ENCODE measurements at places on chromosomes 2 and 18.

- no peak for DNase-seq
These were observed 41.6 kb downstream of the ACKR3 start for GRCh38 chr2:236610991-236611821.

DNA sequence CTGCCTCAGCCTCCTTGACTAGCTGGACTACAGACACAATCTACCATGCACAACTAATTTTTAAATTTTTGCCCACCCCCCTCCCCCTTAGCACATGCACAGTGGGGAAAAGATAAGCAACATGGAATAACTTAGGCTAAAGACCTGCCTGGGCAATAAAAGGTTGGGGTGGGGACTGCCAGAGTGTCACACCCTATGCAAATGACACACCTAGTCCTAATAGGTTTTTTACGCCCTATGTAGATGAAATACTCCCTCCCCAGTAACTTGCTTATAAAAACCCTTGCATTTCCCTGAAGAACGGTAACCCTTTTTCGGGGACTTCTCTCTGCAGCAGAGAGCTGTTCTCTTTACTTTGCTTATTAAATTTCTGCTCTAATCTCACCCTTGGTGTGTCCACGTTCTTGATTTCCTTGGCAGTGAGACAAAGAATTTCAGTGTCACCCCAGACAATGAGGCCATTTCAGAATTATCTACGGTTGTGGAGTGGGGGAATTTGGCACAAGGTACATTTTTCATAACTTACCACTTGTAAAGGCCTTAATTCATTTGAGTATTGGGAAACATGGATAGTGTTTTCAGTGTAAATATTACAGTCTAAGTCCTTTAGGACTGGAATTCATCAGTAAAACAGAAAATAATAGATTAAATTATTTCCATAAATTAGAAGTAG lies 109.2 kb downstream of the NOL4 start:
- DNase-seq, result no peak

- peak; percentile 20 for DNase-seq
These were observed 12.7 kb downstream of the NCK2 start for GRCh38 chr2:105757433-105757832.

- DNase-seq, result no peak
These were observed 263.1 kb downstream of the CDH20 start for GRCh38 chr18:61596296-61596695.

DNA sequence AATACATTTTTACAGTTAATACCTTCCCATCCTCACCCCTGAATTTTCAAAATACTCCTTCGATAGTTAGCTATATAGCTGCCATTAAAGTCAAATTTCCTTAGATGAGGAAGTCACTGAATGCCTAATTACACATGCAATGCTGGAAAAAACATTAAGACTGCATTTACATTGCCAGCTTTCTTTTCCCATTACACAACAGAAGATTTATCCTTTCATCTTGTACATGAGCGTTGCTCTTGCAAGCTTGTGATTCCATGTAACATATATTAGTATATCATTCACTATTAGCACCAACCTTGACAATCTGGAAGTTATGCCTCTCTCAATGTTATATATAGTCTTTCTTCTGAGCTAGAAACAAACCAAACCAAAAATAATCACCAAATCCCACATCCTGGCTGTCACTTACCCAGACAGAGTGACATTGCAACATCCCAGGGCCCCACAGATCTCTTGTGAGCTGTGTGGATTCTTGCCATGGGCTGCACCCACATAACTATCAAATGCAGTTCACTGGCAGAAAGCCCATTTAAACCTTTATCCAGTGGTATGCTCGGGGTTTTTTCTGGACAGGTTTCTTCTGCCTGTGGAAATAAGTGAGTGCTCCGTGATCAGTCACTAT lies 79.2 kb upstream of the PAPOLG start:
- DNase-seq, result no peak

DNA sequence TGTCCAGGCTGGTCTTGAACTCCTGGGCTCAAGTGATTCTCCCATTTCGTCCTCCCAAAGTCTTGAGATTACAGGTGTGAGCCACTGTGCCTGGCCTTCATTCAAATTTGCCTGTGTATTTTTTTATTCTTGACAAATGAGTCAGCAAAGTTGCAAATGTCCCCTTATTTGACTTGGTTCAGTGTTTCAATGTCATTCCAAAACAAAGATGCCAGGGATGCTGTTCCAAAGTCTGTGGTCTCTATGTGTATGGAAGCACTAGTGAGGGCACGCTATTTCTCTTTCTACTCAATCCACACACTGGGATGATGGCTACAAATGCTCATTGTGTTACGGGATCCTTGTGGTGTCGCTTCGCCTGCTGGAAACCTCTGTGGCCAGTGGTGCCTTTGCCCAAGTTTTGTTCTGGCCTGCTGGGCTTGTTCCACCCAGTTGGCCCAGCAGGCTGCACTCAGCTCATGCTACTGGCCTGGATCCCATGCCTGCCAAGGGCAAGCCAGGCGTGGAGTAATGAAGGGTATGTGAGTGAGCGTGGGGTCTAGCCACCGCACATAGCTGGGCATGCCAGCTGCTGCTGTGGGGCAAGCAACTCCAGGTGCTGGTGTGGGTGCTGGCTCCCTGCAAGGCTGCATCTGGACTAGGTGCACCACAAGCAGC lies 35.6 kb downstream of the FBXO48 start:
- DNase-seq, result no peak

GRCh38 chr2:100752628-100753333 lies 67.2 kb upstream of the NPAS2 start:
- DNase-seq, result no peak

DNA sequence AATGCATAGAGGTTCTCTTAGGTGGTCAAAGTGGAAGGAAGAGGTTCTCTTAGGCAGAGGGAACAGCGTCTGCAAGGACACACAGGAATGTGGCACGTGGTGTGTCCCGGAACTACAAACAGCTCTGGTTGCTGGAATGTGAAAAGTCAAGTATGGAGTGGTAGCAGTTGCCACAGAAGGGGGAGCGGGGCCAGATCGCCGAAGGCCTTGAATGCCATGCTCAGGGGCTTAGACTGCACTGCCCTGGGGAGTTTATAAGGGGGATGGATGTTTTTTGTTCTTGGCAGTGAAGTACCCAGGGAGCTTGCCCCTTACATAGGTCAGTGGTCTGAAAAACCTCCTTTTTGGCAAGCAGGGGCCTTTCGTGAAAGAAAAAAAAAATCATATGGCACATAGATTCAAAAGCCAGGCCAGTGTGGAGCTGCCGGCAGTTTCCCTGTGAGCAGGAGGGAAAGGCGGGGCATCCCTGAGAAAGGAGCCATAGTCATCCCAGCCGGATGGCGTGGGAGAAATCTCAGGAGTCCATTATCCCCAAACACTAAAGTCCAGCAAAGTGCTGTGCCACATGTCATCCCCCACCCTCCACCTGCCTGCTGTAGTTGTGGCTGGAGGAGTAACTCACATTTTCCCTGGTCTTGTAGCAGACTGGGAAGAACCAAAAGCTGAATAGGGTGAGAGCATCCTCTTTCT lies 45.4 kb downstream of the GORASP2 start:
- no peak for DNase-seq

DNA sequence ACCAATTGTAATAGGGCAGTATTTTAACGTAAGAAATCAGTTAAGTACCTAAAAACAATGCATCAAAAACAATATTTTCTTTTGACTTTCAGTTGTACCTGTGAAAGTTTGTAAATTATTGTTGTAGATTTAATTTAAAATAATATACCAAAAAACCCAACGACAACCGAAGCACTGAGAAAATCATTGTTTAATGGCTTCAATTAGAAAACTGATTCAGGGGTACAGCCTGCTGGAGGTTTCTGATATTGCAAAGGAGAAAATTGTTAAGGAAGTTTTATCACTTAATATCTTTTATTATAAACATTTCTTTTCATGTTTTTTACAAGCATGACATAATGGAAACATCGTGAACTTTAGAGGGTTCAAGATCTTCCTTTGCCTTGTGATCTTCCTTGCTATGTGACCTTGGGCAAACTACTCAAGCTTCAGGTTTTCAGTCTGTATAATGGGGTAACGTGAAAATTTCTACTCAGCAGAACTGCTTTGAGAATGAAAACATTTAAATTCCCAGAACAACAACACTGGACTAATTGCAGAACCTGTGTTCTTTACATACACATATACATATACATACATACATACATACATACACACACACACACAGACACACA lies 76.3 kb upstream of the GLS start:
- peak; percentile 12 for DNase-seq

GRCh38 chr2:38203446-38203810 lies 127.5 kb upstream of the CYP1B1 start:
- no peak for DNase-seq

DNA sequence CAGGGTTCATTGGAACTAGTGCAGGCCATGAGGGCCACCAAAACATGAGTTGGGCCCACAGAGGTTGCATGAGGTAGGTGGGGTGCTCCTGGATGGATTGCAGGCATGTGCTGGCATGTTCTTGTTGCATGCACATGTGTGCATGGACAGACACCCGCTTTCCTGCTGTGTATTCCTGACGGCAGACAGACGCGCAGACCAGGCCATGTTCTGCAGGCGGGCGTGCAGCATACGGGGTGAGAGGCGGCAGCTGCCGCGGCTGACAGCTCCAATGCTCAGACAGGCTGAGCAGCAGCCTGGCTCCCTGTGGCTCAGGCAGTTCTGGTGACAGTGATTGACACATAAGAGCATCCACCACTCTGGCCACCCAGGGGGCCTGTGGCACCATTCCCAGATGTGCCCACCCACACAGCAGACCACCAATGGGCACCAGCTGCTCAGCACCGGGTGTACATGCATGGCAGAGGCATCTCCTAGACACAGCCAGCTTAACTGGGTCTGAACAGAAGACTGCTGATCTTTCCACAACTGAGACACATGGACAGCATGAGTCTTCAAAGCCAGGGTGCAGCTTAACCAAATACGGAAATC lies 21.2 kb downstream of the HS1BP3 start:
- no peak for DNase-seq

DNA sequence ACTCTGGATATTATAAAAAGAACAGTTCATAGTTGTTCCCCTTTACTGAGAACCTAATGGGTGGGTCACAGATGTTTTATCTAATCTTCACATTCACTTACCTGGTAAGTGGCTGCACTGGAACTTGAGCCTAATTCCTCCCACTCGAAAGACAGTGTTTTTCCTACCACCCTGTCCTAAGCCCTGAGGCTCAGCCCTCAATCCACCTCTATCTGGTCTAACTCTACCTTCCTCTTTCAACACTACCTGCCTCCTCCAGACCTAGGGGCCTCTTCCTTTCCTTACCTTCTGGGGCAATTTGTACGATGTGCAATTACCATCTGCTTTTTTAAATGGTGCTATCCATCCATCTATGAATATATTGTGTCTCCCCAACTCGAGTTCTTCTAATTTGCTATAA lies 9.7 kb upstream of the KIF3C start:
- DNase-seq, result no peak

GRCh38 chr2:232633413-232634205 lies at the start of gene EFHD1:
EFHD1 (plus strand) TSS chr2:232633604; CDS start chr2:232633705, 101 bp downstream.
- peak; percentile 69 for DNase-seq

- DNase-seq, result no peak
These were observed 70.7 kb downstream of the NEDD4L start for GRCh38 chr18:58114766-58115165.

GRCh38 chr2:212197776-212198175 lies 340.8 kb downstream of the ERBB4 start:
- no peak for DNase-seq

DNA sequence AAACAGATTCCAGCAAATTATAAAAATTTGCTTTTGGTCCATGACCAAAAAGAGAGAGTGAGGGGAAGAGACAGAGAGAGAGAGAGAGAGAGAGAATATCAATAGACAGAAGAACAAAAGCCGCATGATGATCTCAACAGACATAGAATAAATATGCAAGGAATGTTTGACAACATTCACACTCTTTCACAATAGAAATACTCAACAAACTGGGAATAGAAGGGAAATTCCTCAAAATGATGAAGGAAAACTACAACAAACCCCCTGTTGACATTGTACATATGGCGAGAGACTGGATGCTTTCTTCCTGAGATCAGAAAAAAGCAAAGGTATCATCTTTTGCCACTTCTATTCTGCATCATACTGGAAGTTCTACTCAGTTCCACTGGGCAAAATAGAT lies 309.7 kb downstream of the RAD51AP2 start:
- no peak for DNase-seq

GRCh38 chr2:147232225-147232669 lies 612.6 kb upstream of the ACVR2A start:
- DNase-seq, result no peak

GRCh38 chr18:63192126-63192884 lies 127.3 kb downstream of the BCL2 start:
- DNase-seq, result no peak

GRCh38 chr2:157193461-157193860 lies 64.0 kb upstream of the GALNT5 start:
- DNase-seq, result no peak

GRCh38 chr18:48003426-48004349 lies 73.2 kb upstream of the SMAD2 start:
- no peak for DNase-seq

DNA sequence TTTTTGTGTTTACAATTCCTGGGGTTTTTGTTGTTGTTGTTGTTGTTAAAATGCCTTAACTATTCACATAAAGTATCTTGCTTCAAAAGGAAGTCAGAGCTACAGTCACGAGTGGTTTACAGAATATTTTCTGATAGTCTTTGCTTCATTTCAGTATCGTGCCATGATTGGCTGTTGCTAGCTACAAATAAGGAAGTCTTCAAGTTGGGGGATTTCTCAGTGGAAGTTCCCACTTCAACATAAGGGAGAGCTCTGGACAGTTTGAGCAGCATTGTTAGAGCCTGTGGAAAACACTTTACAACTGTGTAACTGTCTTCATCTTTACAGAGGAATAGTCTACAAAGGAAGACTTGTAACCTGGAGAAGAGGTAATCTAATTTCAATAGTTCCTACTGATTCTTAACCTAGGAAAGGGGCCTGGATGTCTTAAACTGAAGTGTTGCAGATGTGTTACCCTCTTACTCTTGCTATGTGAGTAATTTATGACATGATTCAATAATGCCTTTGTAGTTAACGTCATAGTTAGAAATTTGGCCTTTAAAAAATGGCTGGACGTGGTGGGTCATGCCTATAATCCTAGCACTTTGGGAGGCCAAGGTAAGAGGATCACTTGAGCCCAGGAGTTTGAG lies 23.4 kb upstream of the TANK start:
- DNase-seq, result peak; percentile 15

GRCh38 chr2:45169339-45170190 lies 160.3 kb upstream of the SIX2 start:
- no peak for DNase-seq

- no peak for DNase-seq
These were observed 12.2 kb downstream of the TM4SF20 start for GRCh38 chr2:227366769-227367426.

Data from CD4-positive, alpha-beta T cell treated with Interleukin-17A for 4 hours (primary cell).